PC-9 (cell line): ENCODE measurements at places on chromosomes 2 and 18. TPM values are rescaled to one million over a fixed set of nuclear protein-coding genes. Genes with fewer than 3 reads are reported as not detected.

DNA sequence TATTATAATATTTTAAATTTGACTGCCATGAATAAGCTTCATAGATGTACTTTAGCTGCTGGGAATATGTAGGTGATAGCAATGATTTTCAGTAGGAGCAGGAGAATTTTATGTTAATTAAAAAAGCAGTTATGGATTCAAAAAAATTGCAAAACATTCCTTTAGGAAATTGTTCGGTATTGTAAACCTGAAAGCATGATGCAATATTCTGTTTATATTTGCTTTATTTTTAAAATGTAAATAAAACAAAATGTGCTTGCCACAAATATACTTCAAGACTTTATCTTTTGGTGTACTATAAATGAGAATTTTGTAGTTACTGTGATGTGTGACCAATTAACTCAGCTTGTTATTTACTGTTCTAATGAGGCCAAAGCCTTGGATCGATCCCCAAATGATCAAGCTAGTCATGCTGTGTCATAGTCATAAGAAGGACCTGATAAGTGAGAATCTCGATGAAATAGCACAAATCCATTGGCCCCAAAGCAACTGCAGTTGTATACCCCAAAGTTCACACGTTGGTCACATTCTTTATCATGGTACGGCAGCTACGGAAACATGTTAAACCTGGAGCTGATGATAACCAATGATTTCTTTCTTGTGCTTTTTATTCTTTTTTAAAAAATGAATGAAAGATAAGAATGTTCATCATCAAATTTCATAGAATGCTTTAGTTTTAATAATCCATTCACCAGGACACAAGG lies 23.6 kb upstream of the ATIC start:
- DNase-seq = no peak

- no peak for DNase-seq
Measured at GRCh38 chr2:152453129-152453911, 118.3 kb downstream of the FMNL2 start.

- no peak for DNase-seq
Measured at GRCh38 chr2:213087040-213087439, 64.4 kb downstream of the IKZF2 start.

DNA sequence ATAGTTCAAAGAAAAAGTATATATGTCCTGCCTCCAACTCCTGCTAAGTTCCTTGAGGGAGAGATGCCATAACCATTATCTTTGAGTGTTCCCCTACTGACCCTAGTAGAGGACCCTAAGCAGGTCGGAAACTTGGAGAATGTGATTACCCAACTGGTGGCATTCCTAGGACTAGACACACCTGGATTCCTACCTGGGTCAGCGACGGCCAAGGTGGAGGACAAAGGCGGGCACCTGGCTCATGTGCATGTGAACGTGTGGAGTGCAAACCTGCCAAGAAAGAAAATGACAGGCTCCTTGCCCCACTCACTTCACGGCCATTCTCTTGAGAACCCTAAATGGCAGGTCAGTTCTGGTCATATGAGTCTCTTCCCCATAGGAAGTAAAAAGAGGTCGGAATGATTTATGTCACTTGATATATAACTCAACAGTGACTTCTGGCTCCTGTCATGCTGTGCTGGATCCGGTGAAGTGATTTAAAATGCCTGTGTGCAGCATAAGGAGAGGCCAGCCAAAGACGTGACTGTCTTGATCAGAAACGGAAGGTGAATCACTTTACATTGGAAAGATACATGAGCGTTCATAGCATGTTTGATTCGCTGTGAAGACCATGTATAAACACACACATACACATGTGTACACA lies 371.6 kb downstream of the EIPR1 start:
- no peak for DNase-seq

- DNase-seq = no peak
Measured at GRCh38 chr2:203787979-203788378, 79.6 kb upstream of the CTLA4 start.

DNA sequence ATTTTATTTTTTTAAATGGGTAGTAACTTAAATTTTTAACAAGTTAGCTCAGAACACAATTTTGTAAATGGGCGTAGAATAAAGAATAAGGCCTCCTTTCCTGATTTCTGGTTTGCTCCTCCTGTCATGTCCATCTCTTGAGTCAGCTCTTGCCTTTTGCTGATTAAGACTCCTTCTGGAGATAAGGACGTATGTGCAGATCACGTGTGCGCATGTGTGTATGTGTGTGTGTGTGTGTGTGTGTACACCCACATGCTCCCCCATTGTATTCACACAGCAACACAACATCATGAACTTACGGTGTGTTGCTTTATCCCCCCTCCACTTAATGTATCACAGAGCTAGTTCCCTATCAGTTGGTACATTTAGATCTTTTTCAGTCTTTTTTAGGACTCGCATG lies 182.9 kb downstream of the PRKCE start:
- DNase-seq = no peak

Gene WDSUB1
- 6.7 and 6.9 TPM in 2 replicates for total RNA-seq

Gene CDH2
- total RNA-seq = 6.4 and 8.5 TPM in 2 replicates

DNA sequence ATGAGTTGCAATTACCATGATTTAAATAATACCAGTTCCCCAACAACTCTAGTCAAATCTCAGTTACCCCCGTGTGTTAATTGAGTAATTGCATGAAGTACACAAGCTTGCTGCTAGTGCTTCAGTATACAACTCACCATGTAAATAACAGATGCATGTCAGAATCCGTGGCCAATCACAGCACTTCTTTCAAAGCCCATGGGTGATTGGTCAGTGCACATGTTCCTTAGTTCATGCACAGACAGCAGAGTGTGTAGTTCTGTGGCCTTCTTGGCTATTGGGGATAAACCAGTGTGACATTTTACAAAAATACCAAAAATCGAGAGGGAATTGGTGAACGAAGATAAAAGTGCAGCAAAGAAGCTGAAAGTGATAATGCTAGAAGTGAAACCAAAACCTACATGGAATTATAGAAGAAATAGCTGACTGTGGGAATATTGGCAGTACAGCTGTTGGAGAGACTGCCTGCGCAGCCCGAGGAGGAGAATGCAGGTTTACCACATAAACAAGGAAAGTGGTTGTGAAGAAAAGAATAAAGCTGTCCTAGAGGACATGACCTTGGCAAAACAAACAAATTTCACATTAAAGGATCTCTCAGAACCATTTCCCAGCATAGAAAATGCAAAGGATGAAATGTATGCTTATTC lies 59.4 kb downstream of the NEDD4L start:
- DNase-seq = no peak

GRCh38 chr2:162581959-162582798 lies 238.2 kb downstream of the GCA start:
- DNase-seq = peak; percentile 65

GRCh38 chr18:44564922-44565321 lies 115.8 kb upstream of the SETBP1 start:
- peak; percentile 42 for DNase-seq

GRCh38 chr18:49884465-49884864 lies 71.1 kb upstream of the ACAA2 start:
- no peak for DNase-seq

GRCh38 chr2:237717366-237718276 lies 81.0 kb upstream of the RBM44 start:
- no peak for DNase-seq

Gene TAF1B
- total RNA-seq = 23.8 and 24.8 TPM in 2 replicates

GRCh38 chr2:228697456-228697855 lies 516.0 kb upstream of the SPHKAP start:
- no peak for DNase-seq

- DNase-seq = no peak
Measured at GRCh38 chr2:227864161-227864756, 7.2 kb upstream of the DAW1 start.

DNA sequence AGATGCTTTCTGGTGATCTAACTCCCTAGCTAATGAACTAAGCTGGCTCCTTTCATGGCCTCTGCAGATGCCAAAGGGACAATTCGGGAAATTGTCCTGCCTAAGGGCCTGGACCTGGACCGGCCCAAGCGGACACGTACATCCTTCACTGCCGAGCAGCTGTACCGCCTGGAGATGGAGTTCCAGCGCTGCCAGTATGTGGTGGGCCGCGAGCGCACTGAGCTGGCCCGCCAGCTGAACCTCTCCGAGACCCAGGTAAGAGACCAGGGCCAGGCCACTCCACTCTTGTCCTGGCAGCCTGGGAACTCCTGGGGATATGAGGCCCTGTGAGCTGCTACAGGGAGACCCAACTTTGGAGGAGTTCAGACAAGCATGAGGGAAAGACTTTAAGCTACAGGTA lies 14.7 kb upstream of the ATP6V1B1 start:
- no peak for DNase-seq

Gene CCDC148
- 1.8 and 2.3 TPM in 2 replicates for total RNA-seq

GRCh38 chr2:226836548-226836885 lies 663 bp downstream of the RHBDD1 start:
- no peak for DNase-seq

Gene GPR39
- 14.1 and 20.9 TPM in 2 replicates for total RNA-seq

Gene ALPG
- 0.76 and 1.2 TPM in 2 replicates for total RNA-seq

Gene NDC80
- total RNA-seq = 71.7 and 89.2 TPM in 2 replicates

GRCh38 chr2:202749477-202749876 lies 114.7 kb downstream of the FAM117B start:
- no peak for DNase-seq

Gene SOX11
- not detected in 2 replicates for total RNA-seq

Gene DSG2
- total RNA-seq = 66.0 and 90.1 TPM in 2 replicates

DNA sequence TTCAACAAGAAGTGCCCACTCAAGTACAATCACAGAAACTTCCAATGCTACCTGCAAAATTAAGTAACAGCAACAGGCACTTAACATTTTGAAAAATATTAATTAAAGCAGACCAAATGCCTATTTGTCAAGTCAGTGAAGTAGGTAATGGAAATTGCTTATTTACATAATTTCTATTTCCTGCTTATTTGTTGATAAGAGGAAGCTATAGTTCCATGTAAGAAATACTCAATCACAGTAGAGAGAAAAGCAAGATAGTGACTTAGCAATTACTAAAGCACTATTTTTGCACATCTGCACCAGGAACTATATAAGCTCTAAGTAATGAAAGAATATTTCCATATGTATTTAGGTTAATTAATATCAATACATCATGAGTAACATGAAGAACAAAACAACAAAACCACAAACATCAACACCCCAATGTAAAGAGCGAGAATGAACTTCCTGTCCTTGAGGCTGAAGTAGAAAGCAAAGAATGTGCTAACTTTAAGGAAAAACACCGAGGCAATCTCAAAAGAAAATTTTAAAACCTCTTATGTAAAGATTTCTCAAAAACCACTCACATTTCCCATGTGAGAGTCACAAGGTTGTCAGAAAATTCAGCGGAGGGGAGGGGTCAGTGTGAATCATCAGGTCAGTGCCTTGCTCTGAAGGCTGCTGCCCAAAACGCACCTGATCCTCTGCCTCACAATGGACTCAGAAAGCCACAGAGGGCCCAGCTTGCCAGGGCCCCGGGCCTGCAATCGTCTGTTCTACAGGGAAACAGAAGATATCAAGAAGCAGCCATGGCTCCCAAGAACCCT lies 12.5 kb downstream of the NPC1 start:
- peak; percentile 76 for DNase-seq

DNA sequence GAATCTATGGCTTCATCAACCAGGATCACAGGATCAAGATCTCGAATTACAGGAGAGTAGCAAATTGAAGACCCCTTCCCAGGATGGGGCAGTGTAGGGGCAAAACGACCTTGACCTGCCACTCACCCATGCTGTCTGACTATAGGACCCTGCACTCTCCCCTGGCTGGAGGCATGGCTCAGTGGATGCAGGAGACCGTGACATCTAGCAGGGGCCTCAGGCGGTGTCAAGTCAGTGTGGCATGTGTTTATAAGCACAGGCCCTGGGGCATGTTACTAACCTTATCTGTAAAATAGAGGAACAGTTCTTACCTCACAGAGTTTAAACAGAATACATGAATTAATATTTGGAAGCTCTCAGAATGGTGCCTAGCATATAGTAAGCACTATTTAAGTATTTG lies 3.5 kb downstream of the HAAO start:
- no peak for DNase-seq

Gene HOXD10
- not detected in 2 replicates for total RNA-seq

- DNase-seq = no peak
Measured at GRCh38 chr2:133517876-133518275, 50.4 kb downstream of the NCKAP5 start.

DNA sequence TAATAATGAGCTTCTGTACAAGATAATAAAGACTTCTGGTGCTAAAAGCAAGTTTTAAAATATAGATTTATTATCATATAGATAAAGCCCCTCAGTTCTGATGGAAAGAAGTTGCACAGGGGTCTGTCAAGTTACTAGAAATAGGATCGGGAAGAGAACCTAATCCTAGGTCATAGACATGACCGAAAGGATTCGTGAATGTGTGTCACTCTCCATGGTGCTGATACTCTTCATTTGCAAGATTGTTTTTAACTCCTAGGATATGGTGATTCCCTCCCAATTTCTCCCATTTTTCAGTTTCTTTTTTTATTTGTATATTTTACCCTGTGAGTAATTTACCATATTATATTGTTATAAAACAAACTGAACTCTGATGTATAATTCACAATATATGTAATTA lies 58.9 kb upstream of the CTNNA2 start:
- DNase-seq = no peak

Gene LIMS2
- total RNA-seq = 1.4 and 2.5 TPM in 2 replicates

DNA sequence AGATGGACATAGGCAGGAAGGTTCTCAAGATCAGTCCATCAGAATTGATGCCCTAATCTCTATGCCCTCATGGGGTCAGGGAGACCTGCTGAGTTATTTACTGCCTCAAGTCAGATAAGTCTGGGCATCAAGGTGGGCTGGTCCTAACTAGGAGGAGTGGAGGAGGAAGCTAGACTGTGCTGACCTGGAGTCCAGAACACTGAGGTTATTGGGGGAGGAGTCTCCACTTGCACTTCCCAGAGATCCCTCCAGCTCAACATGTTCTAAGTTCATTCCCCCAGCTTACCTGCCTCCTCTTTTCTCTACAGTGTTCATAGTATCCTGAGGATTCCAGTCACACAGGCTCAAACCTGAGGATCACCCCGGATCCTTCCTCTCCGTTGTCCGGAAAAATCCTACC lies 19.3 kb downstream of the EVA1A start:
- no peak for DNase-seq

Gene B3GNT7
- total RNA-seq = 14.0 and 25.8 TPM in 2 replicates

Gene KIF5C
- 0.07 and 0.23 TPM in 2 replicates for total RNA-seq

Gene CCDC68
- total RNA-seq = 2.7 and 2.9 TPM in 2 replicates

DNA sequence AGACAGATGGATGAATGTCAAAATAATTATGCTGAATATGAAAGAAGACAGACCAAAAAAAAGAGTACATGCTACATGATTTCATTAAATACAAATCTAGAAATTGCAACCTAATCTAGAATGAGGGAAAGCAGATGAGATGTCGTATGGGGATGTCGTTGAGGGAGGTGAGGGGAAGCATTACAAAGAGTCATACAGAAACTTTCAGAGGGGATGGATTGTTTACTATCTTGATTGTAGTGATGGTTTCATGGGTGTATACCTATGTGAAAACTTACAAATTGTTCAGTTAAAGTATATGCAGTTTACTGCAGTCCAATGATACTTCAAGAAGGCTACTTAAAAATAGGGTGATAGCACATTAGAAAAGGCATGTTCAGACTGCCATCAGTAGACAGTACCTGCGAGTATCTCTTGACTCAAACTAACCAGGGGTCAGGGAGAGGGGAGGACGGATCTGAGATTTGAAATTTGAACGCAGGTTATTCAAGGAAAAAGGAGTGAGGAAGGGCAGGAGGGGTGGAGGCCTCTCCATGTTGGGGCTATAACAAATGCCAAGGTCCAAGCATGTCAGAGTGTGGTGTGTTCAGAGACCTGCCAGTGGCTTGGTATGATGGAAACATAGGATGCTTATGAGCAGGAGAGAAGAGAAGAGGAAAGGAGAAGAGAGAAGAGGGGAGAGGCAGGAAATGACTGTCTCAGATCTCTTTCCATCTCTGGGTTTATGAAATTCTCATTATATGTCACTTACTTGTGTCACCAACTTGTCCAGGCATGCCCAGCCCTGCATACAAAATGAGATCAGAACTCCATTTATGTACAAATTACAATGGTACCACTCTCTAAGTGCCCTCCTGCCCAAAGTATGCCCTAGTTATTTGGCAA lies 257.3 kb upstream of the CXCR4 start:
- no peak for DNase-seq
